ENCODE measurements at places on chromosomes 2 and 18.

DNA sequence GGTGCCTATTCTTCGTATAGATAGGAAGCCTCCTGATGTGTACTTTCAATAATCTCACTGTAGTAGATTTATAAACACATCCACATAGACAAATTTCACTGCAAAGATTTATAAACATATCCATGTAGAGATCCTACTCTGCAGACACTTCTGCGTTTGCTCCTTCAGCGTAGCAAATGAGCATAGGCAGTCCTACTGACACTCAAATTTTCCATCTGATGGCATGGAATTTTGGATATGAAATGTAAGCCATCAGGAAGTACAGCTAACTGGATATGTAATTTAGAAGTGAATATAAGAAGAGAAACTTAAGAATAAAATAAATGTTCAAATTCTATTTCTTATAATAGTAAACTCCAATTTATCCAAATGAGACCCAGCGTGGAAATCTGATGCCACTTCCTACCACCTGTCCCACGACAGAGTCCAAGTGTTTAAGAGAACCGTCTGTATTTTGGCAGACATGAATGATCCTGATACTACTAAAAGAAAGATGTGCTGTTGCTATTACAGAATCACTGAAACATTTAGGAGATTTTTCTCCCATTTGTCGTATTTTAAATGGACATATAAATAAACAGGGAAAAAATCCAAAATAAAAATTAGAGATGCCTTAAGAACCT is 86.0 kb downstream of the DTNA start:
- DNase-seq = no peak

- DNase-seq = no peak
Observed at GRCh38 chr2:127048969-127049897, 57.7 kb downstream of the BIN1 start.

- DNase-seq = no peak
Observed at GRCh38 chr2:98876741-98877140, 59.3 kb downstream of the CRACDL start.

- DNase-seq = no peak
Observed at GRCh38 chr2:206217166-206217565, 57.3 kb upstream of the ZDBF2 start.

GRCh38 chr18:79531926-79532312 is 136.2 kb downstream of the NFATC1 start:
- DNase-seq = no peak

GRCh38 chr2:3626812-3627499 is 31.0 kb upstream of the ALLC start:
- DNase-seq = peak; percentile 6

GRCh38 chr18:69469444-69469919 is 68.8 kb downstream of the DOK6 start:
- DNase-seq = no peak

GRCh38 chr2:101521487-101521886 is 46.6 kb upstream of the RFX8 start:
- DNase-seq = no peak

GRCh38 chr2:40315683-40316082 is 136.2 kb downstream of the SLC8A1 start:
- DNase-seq = no peak

DNA sequence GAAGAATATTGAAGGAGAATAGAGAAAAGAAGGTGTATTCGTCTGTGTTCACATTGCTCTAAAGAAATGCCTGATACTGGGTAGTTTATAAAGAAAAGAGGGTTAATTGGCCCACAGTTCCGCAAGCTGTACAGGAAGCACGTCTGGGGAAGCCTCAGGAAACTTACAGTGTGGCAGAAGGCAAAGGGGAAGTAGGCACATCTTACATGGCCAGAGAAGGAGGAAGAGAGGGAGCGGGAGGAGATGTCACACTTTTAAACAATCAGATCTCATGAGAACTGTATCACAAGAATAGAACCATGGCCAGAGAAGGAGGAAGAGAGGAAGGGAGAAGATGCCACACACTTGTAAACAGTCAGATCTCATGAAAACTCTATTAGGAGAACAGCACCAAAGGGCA is 159.6 kb upstream of the TPO start:
- no peak for DNase-seq

DNA sequence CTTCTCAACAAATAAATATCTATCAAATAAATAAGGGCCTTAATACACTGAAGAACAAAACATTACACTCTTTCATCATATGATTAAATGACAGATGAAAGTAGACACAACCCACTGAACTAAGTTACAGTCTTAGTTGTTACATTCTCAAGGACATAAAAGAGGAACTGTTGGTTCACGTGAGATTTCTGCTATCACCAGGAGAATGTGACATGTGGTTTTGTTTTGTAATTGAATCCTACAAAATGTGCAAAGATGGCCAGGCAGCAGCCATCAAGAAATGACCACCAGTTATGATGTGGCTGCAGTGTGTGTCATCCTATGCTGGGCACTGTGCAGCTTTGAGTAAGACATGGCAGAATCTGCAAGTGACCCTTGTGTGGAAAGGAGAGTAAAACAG is 310.6 kb upstream of the PIK3C3 start:
- DNase-seq = no peak

DNA sequence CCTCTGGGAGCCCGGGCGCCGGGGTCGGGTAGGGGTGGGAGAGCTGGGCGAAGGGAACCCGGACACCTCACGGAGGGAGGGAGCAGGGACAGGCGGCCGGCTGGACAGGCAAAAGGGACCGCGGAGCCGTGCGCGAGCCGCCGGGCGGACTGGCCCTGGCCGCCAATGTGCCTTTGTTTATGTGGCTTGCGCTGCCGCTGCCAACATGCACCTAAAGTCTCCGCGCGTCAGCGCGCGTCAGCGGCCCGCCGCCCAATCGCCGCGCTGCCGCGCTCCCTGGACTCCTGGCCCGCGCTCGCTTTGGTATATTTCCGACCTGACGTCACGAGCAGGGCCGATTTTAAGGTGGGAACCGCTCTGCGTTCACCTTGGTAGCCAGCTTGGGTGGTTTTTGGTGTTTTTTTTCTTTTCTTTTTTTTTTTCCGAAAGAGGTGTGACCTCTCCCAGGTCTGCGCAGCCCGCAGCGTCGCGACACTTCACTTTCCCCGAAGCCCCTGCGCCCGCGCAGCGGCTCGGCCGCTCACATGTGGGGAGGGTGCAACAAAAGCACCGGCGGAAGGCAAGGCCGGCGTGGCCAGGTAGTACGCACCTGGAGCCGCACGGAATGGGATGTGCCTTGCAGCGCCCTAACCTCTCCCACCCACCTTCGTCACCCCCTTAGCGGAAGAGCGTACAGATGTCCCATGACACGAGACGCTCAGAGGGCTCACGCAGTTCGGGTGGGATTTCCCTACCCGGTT is at the start of gene NR4A2:
Gene NR4A2 (minus strand): TSS at position 188 of the 740 bp plus-strand sequence. CDS start 2,535 bp downstream, outside the sequence.
- peak; percentile 89 for DNase-seq

- no peak for DNase-seq
Observed at GRCh38 chr2:16079637-16080036, 139.3 kb downstream of the MYCN start.

DNA sequence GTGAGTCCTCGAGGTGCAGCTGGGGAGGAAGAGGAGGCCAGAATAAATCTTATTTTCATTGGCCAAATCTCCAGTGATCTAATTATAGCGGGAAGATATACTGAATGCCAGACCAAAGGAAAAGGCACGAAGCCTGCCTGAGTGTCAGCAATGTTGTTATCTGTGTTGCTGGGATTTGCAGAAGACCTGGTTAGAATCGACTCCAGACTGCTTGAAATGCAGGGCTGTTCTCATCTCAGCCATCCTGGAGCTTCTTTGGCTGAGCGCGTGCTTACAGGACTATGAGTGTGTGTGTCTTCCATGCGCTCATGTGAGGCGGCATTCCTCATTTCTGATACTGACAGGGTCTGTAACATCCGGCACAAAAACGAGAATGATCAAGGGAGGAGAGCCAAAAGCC is 81.2 kb downstream of the TSN start:
- peak; percentile 26 for DNase-seq

GRCh38 chr2:46841621-46842020 is 74.0 kb downstream of the MCFD2 start:
- no peak for DNase-seq

- no peak for DNase-seq
Observed at GRCh38 chr18:77993188-77993981, 743.7 kb downstream of the GALR1 start.

DNA sequence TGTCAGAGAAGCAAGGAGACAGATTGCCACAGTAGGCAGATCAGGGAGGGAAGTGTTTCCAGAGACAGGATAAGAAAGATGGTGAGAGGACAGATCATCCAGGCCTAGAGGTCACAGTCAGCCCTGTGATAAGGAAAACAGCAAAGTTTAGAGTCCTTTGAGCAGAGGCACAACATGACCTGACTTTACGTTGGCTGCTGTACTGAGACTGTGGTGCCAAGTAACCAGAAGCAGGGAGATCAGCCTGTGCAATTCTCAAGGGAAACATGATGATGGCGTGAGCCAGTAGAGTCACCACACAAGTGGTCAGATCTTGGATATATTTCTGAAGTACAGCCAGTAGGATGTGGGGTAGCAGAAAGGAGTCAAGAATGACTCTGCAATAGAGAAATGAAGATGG is 43.7 kb downstream of the SMC6 start:
- no peak for DNase-seq

- DNase-seq = no peak
Observed at GRCh38 chr18:59516356-59517155, 157.5 kb upstream of the LMAN1 start.

- DNase-seq = no peak
Observed at GRCh38 chr2:23323917-23324680, 60.9 kb upstream of the KLHL29 start.
